ENCODE measurements at places on chromosomes 3 and 15.

- H3K27ac ChIP-seq: no peak overlapping the region
- peaks cover 23% of the 10 kb centered on the region for H3K4me1 ChIP-seq
Measured at GRCh38 chr3:37228749-37229148, 54.4 kb upstream of the LRRFIP2 start.

- H3K4me1 ChIP-seq: no peaks in the 10 kb centered on the region
- H3K27ac ChIP-seq: no peak overlapping the region
- H3K4me3 ChIP-seq: no peak overlapping the region
- no peak for DNase-seq
Measured at GRCh38 chr15:68503791-68504680, 72.1 kb upstream of the ITGA11 start.

DNA sequence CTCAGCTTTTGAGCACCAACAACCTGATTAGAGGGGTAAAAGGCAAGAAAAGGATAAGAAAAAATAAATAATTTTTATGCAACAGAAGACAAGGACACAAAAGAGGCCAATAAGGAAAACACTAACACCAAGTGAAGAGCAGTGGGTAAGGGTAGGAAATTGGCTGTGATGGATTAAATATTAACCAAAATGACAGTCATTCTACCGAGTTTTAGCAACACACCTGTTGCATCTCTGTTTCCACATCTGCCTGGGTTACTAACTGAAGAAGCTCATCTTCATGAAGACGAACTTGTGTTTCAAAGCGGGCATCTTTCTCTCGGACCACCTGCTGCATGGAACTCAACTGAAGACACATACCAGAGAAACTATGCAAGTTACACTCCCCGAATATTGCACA is 30.1 kb downstream of the GOLGB1 start:
- H3K27me3 ChIP-seq: no peaks in the 10 kb centered on the region
- peaks cover 16% of the 10 kb centered on the region for H3K4me1 ChIP-seq
- no peak for DNase-seq
- H3K27ac ChIP-seq: no peak overlapping the region
- H3K4me3 ChIP-seq: no peak overlapping the region

DNA sequence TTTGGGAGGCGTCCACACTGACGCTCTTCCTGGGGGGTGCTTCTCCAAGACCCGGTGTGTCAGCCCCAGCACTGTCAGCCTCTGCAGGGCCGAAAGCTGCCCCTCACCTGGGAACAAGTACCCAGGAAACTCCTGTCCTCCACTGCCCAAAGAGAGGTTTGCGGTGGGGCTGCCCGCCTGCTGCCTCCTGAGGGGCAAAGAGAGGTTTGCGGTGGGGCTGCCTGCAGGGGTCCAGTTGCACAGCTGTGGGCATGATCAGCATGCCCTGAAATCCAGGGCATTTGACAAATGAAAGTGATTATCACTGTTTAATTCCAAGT is 15.1 kb upstream of the SNRPA1 start:
- no peak for DNase-seq
- H3K27ac ChIP-seq: no peak overlapping the region
- no peaks in the 10 kb centered on the region for H3K4me1 ChIP-seq
- H3K4me3 ChIP-seq: no peak overlapping the region

- H3K4me3 ChIP-seq: peak overlapping the region; percentile 13
- H3K27ac ChIP-seq: peak overlapping the region; percentile 92
- H3K36me3 ChIP-seq: peaks cover 64% of the 10 kb centered on the region
Measured at GRCh38 chr3:141542202-141542969, 55.6 kb downstream of the RASA2 start.

DNA sequence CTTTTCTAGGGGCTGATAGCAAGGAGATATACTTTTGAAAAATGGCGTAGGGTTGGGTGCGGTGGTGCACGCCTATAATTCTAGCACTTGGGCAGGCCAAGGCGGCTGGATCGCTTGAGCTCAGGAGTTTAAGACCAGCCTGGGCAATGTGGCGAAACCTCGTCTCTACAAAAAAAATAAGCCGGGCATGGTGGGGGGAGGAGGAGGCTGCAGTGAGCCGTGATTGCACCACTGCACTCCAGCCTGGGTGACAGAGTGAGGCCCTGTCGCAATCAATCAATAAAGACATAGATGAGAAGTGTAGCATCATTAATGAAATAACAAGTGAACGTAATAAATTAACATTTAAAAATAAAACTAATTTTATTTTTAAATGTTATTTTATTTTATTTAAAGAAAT is 134.6 kb downstream of the SLCO3A1 start:
- H3K27me3 ChIP-seq: no peaks in the 10 kb centered on the region
- H3K4me3 ChIP-seq: no peak overlapping the region
- H3K36me3 ChIP-seq: no peaks in the 10 kb centered on the region
- no peak for DNase-seq
- peaks cover 9% of the 10 kb centered on the region for H3K4me1 ChIP-seq

DNA sequence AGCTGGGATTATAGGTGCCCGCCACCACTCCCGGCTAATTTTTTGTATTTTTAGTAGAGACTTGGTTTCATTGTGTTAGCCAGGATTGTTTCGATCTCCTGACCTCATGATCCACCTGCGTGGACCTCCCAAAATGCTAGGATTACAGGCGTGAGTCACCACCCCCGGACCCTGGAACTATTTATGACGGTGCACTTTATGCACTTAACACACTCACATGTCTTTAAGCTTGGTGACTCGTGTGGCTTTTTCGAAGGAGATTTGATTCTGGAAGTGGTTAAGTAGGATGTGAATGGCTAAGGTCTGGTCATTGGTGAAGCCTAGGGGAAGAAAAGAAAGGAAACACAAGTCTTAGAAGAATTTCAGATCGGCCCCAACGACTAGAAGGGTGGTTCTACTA is 20.3 kb downstream of the BBS4 start:
- peaks cover 5% of the 10 kb centered on the region for H3K4me1 ChIP-seq
- DNase-seq: no peak

DNA sequence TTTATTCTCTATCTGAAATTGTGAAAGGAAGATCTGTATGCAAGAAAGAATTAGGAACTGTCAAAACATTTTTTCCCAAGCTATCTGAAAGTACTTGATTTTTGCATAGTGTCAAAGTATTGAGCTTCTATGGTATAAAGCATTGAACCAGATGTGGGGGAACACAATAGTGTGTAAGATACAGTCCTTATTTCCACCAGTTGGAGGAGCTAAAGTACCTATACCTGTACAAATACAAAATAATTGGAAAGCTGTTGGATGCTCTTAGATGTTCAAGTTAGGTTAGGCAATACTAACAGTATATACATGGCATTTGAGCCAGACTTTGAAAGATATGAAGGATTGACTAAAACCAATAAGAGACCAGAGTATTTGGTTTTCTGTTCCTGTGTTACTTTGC is 148.4 kb downstream of the B3GALNT1 start:
- H3K4me3 ChIP-seq: no peak overlapping the region
- no peaks in the 10 kb centered on the region for H3K4me1 ChIP-seq

DNA sequence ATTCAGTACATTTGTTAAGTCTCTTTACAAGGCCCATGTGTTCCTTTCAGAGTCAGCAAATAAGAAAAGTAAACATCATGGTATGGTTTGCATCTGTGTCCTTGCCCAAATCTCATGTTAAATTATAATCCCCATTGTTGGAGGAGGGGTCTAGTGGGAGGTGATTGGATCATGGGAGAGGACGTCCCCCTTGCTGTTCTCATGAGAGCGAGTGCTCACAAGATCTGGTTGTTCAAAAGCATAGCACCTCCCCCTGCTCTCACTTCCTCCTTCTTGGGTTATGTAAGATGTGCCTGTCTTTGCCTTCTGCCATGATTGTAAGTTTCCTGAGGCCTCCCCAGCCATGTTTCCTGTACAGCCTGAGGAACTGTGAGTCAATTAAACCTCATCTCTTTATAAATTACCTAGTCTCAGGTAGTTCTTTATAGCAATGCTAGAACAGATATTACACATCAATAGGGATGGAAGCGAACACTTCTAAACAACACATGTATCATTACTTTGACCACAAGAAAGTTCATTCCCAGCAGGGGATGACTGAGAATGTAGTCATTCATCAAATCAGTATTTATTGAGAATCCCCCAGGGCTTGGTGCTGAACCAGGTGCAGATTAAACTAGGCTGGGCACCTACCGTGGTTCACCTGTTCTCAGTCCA is 4.1 kb downstream of the EFCAB12 start:
- peak overlapping the region; percentile 55 for H3K27ac ChIP-seq
- H3K4me3 ChIP-seq: no peak overlapping the region
- peaks cover 6% of the 10 kb centered on the region for H3K27me3 ChIP-seq
- H3K36me3 ChIP-seq: peaks cover 7% of the 10 kb centered on the region

- H3K27ac ChIP-seq: no peak overlapping the region
- peaks cover 12% of the 10 kb centered on the region for H3K4me1 ChIP-seq
- H3K27me3 ChIP-seq: peaks cover 19% of the 10 kb centered on the region
- peaks cover 2% of the 10 kb centered on the region for H3K36me3 ChIP-seq
- H3K4me3 ChIP-seq: no peak overlapping the region
Measured at GRCh38 chr15:95987886-95988573, 342.5 kb upstream of the NR2F2 start.

GRCh38 chr15:60347480-60348049 is 50.2 kb downstream of the ANXA2 start:
- no peak for DNase-seq
- peaks cover 32% of the 10 kb centered on the region for H3K36me3 ChIP-seq
- H3K27ac ChIP-seq: no peak overlapping the region
- no peaks in the 10 kb centered on the region for H3K4me1 ChIP-seq

DNA sequence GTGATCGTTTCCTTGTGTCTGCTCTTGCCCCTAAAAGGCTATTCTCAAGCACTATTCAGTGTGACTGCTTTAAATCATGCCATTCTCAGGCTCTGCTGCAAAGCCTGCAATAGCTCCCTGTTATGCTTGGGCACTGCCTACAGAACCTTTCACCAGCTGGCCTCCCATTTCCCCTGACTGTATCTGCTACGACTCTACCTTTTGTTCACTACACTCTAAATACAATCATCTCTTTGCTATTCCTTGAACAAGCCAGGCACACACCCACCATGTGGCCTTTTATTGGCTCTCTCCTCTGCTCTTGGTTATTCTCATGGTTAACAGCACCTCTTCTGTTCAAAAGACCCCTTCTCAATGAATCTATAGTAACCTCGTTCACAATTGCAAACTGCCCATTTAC is 29.6 kb upstream of the FNDC3B start:
- no peaks in the 10 kb centered on the region for H3K36me3 ChIP-seq
- no peaks in the 10 kb centered on the region for H3K4me1 ChIP-seq
- no peak for DNase-seq
- H3K4me3 ChIP-seq: no peak overlapping the region
- H3K27me3 ChIP-seq: peaks cover 2% of the 10 kb centered on the region

GRCh38 chr3:97102641-97103040 is 288.2 kb downstream of the EPHA6 start:
- no peak overlapping the region for H3K4me3 ChIP-seq
- no peaks in the 10 kb centered on the region for H3K27me3 ChIP-seq
- H3K36me3 ChIP-seq: no peaks in the 10 kb centered on the region

DNA sequence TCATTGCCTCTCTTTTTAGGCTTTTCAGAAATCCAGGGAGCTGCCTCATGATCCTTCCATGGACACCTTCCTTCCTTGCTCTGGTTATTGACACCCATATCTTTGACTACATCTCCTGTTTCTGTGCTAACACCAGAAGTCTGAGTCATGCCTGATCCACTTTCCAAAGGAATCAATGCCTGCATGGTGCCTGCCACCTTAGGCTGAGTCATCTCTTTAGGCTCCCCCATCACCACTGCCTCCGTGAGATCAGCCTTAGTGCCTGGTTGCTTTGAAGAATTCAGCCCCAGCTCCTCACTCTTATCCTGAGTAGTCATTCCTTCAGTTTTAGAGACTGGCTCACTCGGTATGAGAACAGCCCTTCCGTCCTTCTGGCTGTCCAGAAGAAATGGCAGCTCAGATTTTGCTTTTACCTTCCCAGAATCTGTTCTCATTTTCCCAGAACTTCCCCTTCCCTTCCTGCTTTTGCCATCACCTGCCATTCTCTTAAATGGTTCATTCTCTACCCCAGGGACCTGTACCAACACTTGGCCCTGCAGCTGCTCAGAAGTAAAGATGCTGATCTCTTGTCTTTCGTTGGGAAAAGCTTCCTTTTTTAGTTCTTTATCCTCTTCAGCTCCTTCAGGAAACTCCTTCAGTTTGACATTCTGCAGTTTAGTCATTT is 105.3 kb downstream of the MAP4 start:
- no peak overlapping the region for H3K27ac ChIP-seq
- DNase-seq: no peak
- H3K4me1 ChIP-seq: peaks cover 6% of the 10 kb centered on the region

- H3K4me1 ChIP-seq: no peaks in the 10 kb centered on the region
- H3K27ac ChIP-seq: no peak overlapping the region
- no peak for DNase-seq
- no peak overlapping the region for H3K4me3 ChIP-seq
- no peaks in the 10 kb centered on the region for H3K27me3 ChIP-seq
- H3K36me3 ChIP-seq: no peaks in the 10 kb centered on the region
Measured at GRCh38 chr3:141354517-141354916, 13.8 kb upstream of the ZBTB38 start.

DNA sequence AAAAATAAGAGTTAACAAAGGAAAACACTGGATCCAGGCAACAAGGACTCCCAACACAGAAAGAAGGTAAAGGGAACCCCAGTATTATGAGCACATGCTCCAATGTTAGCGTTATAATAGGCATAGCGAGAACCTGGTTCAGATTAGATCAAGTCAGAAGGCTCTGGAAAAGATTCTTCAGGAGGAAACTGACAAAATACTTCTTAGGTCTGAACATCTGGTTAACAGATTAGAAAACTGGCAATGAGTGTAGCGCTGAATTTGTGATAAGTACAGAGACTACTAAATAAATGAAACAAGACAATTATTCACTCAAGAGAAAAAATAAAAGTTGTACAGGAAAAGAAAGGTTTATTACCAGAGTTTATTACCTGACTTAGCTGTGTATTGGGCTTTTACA is 146.1 kb downstream of the DPH6 start:
- no peak overlapping the region for H3K27ac ChIP-seq
- H3K4me1 ChIP-seq: no peaks in the 10 kb centered on the region
- DNase-seq: no peak
- H3K4me3 ChIP-seq: no peak overlapping the region
- no peaks in the 10 kb centered on the region for H3K27me3 ChIP-seq

GRCh38 chr3:59605944-59606534 is 556.2 kb upstream of the CFAP20DC start:
- H3K27me3 ChIP-seq: peaks cover 2% of the 10 kb centered on the region
- H3K27ac ChIP-seq: no peak overlapping the region
- no peak for DNase-seq
- H3K36me3 ChIP-seq: no peaks in the 10 kb centered on the region
- no peaks in the 10 kb centered on the region for H3K4me1 ChIP-seq

DNA sequence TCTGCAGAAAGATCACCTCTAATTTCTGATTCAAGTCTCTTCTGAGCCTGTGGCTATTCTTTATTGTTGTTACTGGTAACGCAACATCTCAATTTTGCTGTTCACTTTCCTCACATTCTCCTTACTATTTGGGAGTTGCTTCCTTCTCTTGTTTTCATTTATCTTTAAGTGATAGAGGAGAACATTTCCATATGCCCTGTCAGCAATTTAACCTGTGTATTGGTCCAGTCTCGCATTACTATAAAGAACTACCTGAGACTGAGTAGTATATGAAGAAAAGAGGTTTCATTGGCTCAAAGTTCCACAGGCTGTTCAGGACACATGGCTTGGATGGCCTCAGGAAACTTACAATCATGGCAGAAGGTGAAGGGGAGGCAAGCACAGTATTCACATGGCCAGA is 1025.1 kb downstream of the OTOL1 start:
- no peaks in the 10 kb centered on the region for H3K4me1 ChIP-seq
- no peak for DNase-seq
- no peak overlapping the region for H3K27ac ChIP-seq
- H3K4me3 ChIP-seq: no peak overlapping the region

All from activated naive CD8-positive, alpha-beta T cell treated with anti-CD3 and anti-CD28 coated beads, Interleukin-2, amount 50 U/mL, for 24 hours (primary cell).